ENCODE measurements at places on chromosomes 2 and 18. TPM values are rescaled to one million over a fixed set of nuclear protein-coding genes. Genes with fewer than 3 reads are reported as not detected.

Gene C18orf32
- 18.5 TPM for total RNA-seq

Gene FAM237A
- not detected for total RNA-seq

Gene TMEM247
- not detected for total RNA-seq

Gene CABLES1
- total RNA-seq, result 1.5 TPM

Gene DLGAP1
- total RNA-seq, result 0.34 TPM

Gene TCF23
- total RNA-seq, result not detected

Gene DHX57
- 12.3 TPM for total RNA-seq

Gene TEX44
- total RNA-seq, result not detected

Gene POTEJ
- total RNA-seq, result not detected

Gene CCDC150
- 1.6 TPM for total RNA-seq

Gene ZNF804A
- 3.7 TPM for total RNA-seq

Gene SCN1A
- not detected for total RNA-seq

Gene CKAP2L
- 19.8 TPM for total RNA-seq

Gene IL18R1
- total RNA-seq, result 1.3 TPM

Gene LRRC30
- total RNA-seq, result not detected

Gene MC2R
- not detected for total RNA-seq

Gene LHCGR
- total RNA-seq, result not detected

Gene SPATA3
- total RNA-seq, result not detected

Gene GULP1
- 27.9 TPM for total RNA-seq

Gene CD226
- under 0.01 TPM for total RNA-seq

Gene ASTL
- not detected for total RNA-seq

Gene CNDP1
- total RNA-seq, result 0.15 TPM

Gene SFXN5
- 6.9 TPM for total RNA-seq

Gene COL3A1
- total RNA-seq, result 652 TPM

Gene DNAH6
- under 0.01 TPM for total RNA-seq

Gene SP140
- total RNA-seq, result 2.0 TPM

Gene SERPINB12
- total RNA-seq, result not detected

Gene ETAA1
- 18.5 TPM for total RNA-seq

Gene AFF3
- 11.3 TPM for total RNA-seq

Gene OSR1
- 22.9 TPM for total RNA-seq

Gene TSPYL6
- not detected for total RNA-seq

Gene MYCN
- not detected for total RNA-seq

Gene AKAIN1
- total RNA-seq, result not detected

Gene UGT1A8
- not detected for total RNA-seq

Gene DNMT3A
- total RNA-seq, result 10.6 TPM

Gene ATG9A
- 53.8 TPM for total RNA-seq

Gene C18orf54
- total RNA-seq, result 3.7 TPM

Gene NT5DC4
- not detected for total RNA-seq

Gene IKZF2
- total RNA-seq, result 5.9 TPM

Gene CYP27A1
- total RNA-seq, result 15.9 TPM

Gene SFTPB
- total RNA-seq, result not detected

Gene CMPK2
- total RNA-seq, result 0.30 TPM

Gene EIF2AK3
- total RNA-seq, result 8.4 TPM

Gene MERTK
- total RNA-seq, result 0.74 TPM

Gene RAPGEF4
- total RNA-seq, result 1.8 TPM

Gene DLX2
- 0.15 TPM for total RNA-seq

Gene CCDC88A
- total RNA-seq, result 40.7 TPM

Gene VWA3B
- total RNA-seq, result not detected

Gene TMEM200C
- total RNA-seq, result 1.5 TPM

Gene CWC22
- 10.1 TPM for total RNA-seq
